ENCODE measurements at places on chromosomes 1 and 21.

- no peak for DNase-seq
These were observed 18.8 kb downstream of the INKA2 start for GRCh38 chr1:111720274-111720976.

GRCh38 chr1:209229494-209230061, 353.9 kb upstream of the CAMK1G start:
- DNase-seq: no peak

- DNase-seq: no peak
These were observed 89.4 kb downstream of the DTL start for GRCh38 chr1:212124690-212125582.

DNA sequence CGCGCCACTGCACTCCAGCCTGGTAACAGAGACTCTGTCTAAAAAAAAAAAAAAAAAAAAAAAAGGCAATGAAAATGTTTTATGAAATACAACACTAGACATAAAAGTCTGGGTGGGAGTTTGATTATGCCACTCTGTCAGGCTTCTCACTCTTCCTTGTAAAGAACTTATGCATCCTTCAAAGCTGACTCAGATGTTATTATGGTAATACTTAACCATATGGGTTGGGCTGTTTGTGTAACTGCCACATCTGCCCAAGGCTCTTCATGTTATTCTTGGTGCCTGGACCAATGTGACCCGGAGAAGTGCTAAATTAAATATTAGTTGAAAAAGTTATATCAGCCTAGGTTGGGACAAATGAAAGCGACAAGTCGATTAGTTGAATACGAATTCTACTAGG, 23.8 kb downstream of the FAM89A start:
- DNase-seq: no peak

DNA sequence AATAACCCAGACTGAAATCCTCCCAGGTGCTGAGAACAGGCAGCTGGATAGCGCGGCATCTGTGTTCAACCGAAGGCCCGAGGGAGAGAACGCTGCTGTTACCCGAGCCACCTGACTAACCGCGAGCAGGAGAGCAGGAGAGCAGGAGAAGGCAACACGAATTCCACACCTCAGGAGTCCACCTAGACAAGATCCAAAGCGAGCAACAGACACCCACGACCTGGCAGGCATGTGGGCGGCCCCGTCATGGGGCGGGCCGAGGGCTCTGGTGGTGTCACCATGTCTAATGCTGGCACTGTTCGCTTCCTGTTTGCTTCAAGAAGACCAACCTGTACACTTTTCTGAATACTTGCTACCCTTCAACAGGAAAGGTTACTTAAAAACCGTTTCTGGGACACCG, 20.9 kb upstream of the SPATC1L start:
- no peak for DNase-seq

GRCh38 chr1:54095546-54096226, 42.3 kb downstream of the TCEANC2 start:
- no peak for DNase-seq

GRCh38 chr1:31705080-31705866, 1.5 kb upstream of the COL16A1 start:
- no peak for DNase-seq

- no peak for DNase-seq
These were observed 467.3 kb upstream of the RGS18 start for GRCh38 chr1:191690931-191691330.

DNA sequence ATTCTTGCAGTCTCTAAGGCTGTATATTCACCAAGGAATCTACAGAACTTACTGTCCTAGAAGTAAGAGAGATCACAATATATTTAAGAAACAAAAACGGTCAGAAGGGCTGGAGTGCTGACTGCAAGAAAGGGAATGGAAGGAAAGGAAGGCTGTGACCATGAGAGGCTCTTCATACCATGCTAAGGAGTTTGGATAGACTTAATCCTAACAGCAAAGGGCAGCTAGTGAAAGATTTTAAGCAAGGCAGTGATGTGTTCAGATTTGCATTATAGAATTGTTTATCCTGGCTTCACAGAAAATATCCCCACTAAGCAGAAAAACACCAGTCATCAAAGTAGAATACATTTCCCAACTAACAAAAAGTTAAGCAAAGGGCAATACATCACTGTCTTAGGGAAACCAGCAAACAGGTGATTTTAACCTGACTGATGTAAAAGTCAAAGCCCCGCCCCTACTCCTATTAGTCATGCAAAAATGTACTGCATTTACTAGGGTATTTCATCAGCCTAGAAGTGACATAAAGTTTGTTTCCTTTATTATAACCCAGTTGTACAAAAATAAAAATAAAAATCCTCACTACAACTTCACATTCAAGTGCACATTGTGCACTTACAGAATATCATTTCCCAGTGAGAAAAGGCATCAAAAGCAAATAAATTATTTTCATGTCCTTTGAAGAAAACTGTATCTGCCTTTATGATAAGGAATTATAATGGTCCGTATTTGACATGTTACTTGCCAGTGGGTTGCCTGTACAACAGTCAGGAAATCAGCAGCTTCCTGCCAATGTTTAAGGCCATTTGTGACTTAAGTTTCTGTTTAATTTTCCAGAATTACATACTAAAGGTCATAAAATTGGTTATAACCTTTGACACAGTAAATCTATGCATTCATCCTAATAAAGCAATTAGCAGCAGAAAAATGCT, 17.2 kb downstream of the JAK1 start:
- DNase-seq: no peak

DNA sequence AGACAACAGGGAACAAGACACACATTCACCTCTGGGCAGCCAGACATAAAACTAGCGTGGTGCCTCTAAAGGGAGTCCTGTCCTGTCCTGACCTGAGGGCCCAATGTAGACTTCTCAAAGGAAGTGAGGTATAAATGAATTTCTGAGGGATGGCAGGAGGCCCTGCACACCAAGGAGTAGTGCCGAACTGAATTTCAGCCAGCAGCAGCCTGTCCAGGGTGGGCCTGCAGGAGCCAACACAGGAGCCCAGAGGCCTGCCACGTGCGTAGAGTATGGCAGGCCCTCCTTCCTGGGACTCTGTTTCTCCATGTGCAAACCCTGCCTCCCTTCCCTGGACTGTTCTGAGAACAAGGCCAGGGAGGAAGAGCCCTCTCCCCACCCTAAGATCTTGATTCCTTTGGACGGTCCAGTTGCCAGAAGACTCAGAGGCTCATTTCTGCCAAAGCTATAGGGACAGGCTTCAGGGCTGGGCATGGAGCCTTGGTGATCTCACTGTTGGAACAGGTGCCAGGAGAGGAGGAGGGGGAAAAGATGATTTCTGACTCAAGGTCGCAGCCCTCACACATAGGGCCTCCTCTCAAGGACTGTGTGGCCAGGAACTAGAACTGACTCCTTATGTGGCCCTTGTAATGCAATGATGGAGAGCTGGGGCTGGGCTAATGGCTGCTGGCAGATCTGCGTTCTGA, 1.8 kb upstream of the FABP3 start:
- no peak for DNase-seq

- DNase-seq: peak; percentile 97
These were observed 32.1 kb downstream of the TGFB2 start for GRCh38 chr1:218377143-218377660.

DNA sequence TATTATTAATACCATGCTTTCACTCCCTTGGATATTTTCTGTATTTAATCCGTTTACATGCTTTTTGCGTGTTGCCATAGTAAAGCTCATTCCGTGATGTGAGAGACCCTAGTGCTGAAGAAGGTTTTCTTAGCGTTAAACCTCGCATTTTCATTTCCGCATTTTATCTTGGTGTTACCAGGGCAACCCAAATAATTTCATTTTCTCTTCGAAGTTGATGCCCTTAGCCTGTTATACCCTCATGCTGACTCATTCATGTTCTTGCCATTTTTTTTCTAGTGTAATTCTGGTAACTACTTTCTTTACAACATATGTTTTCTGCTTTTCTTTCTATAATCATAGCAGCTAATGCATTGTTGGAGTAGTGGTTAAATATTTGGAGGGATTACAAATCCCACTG, 37.2 kb downstream of the LRRC8C start:
- DNase-seq: no peak

DNA sequence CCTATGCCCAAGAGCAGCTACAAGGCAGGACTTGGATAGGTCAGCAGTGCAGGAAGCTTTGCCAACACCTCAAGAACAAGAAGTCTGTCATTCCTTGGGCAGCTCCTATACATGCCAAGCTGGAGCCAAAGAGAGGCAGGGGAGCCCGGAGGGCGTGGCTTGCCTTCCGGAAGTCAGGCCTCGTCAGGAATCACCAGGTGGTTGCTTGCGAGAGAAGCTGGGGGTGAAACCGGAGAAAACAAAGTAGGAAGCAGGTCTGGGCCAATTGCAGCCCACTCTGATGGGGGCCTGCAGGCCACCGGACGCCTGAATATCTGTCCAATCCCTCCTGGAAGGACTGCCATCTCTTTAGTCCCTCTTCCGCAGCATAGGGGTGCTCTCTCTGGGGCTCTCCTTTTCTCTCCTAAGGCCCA, 794 bp upstream of the FAM76A start:
- no peak for DNase-seq

GRCh38 chr1:243281672-243282071, 25.8 kb downstream of the SDCCAG8 start:
- DNase-seq: no peak

DNA sequence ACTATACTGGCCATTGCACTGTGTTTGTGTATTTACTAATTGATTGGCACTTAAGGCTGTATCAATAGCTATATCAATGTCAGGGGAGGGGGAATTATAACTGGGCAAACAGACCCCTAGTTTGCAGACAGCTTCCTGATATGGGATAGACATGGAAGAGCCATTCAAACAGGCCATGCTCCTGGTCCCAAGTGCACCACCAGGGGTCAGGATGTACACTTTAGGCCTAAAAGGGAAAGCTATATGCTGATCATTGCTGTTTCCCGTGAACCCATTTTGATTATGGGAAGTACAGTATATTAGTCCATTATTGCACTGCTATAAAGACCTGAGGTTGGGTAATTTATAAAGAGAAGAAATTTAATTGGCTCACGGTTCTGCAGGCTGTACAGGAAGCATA, 124.9 kb upstream of the BACE2 start:
- no peak for DNase-seq

DNA sequence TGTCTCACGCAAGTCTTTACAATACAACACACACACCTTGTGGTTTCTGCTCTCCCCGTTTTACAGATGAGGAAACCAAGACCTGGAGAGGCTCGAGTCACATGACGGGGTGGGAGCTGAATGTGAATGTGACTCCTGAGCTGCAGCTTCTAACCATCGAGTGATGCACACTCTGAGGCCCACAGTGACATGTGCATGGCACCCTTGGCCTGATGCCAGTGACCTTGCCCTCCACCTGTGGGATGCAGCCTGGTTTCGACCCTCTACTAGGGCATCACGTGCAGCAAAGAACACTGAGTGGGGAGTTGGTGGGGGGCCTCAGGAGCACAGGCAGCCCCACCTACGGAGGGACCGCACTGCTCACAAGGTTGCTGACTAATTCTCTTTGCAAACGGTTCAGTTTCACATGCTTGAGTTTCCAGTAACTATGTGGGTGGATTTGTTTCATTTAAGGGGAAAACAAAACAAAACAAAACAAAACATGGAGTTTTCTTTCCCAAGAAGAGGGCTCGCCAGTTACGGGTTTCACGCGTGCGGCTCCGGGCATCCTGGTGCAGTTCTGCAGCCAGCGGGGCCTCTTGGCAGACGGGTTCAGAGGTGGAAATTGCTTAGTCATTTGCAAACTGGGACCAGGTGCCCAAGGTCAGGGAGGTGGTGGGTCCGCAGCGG, 22.9 kb downstream of the SPSB1 start:
- no peak for DNase-seq

GRCh38 chr1:170932236-170932635, 3.1 kb upstream of the MROH9 start:
- DNase-seq: no peak

- DNase-seq: no peak
These were observed 90.9 kb downstream of the RGS7 start for GRCh38 chr1:241266121-241266520.

GRCh38 chr1:116854716-116855115, 55.0 kb upstream of the PTGFRN start:
- no peak for DNase-seq

Measured in AG04449 (cell line).